ENCODE measurements at places on chromosomes 1 and 21.
A peak's percentile ranks its signal among the peaks of the same experiment; 100 is the strongest.

GRCh38 chr1:205472737-205473441 is 17.0 kb upstream of the BLACAT1 start:
- DNase-seq = no peak

- peak; percentile 67 for DNase-seq
Measured at GRCh38 chr1:14996133-14997050, 157.2 kb upstream of the TMEM51 start.

- no peak for DNase-seq
Measured at GRCh38 chr1:116920211-116920610, 10.5 kb downstream of the PTGFRN start.

GRCh38 chr1:67339623-67340343 is 32.1 kb downstream of the IL12RB2 start:
- DNase-seq = no peak

GRCh38 chr1:234718496-234719453 is 108.8 kb upstream of the IRF2BP2 start:
- no peak for DNase-seq

DNA sequence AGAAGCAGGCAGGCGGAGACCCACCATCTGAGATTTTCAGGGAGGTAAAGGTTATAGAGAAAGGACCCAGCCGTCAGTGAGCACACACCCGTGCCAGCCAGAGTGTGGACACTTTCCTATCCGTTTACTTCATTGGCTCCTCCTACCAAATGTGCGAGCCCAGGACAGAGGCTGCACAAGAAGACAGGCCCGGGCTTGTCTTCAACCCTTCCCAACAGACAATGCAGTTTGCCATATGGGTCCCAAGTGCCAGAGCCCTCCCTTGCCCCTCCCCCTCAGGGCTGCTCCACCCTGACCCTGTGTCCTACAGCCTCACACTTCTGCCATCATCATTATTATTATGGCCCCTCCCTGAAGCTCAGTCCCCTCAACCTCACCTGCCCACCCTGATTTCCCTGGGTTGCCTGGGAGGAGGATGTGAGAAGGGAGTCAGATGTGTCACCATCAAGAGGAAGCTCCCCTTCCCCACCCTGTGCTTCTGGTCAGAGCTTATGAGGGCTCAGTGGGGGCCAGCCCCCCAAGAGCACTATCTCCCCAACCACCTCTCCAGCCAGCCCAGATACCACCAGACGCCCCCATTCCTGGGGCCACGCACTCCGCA is 9.4 kb downstream of the LAPTM5 start:
- no peak for DNase-seq

GRCh38 chr1:20728371-20729154 is 3.9 kb downstream of the SH2D5 start:
- DNase-seq = no peak

DNA sequence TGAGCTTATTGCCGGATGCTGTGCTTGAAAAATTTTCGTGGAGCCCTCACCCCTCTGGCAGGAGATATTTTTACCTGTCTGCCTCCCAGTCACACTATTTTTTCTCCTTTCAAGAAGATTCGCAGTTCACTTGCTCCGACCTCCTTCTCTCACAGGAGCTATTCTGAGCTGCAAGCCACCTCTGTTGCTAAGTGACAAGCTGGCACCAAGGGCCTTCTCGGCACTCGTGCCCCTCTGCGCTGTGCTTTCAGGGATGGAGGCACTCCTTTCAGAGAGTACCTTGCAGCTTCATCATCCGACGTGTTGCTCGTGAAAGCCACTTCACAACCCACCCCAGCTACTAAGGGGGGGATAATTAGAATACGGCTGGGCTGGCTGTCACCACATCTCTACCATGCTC is 11.6 kb downstream of the SLC6A17 start:
- DNase-seq = no peak

GRCh38 chr21:30642564-30642963 is at the start of gene KRTAP20-3:
Gene KRTAP20-3 (plus strand): TSS chr21:30642864.
- DNase-seq = no peak

- DNase-seq = no peak
Measured at GRCh38 chr1:155170806-155171205, 2.3 kb downstream of the KRTCAP2 start.

GRCh38 chr1:107748531-107748930 is 216.4 kb downstream of the VAV3 start:
- no peak for DNase-seq

DNA sequence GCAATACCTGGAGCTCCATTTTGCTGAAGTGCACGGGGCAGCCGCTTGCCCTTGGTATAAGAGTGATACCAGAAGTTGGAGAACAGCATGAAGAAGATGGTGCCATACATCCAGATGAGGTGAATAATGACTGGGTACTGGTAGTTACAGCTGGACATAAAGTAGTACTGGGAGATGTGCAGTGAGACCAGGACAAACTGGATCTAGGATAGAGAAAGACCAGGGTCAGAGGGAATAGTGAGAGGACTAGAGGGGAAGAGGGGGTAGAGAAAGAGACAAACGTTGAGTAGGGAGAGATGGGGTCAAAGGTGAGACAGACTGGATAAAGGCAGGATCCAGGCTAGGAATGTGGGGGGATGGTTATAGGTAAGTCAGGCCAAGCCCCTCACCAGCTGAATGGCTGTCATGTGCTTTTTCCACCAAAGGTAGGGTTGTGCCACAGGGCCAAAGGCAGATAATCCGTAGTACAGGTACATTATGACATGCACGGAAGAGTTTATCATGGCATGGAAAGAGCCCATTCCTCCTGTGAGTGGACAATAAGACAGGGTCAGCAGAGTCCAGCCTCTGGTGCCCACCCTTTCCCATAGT is 3.8 kb downstream of the ELOVL1 start:
- no peak for DNase-seq

DNA sequence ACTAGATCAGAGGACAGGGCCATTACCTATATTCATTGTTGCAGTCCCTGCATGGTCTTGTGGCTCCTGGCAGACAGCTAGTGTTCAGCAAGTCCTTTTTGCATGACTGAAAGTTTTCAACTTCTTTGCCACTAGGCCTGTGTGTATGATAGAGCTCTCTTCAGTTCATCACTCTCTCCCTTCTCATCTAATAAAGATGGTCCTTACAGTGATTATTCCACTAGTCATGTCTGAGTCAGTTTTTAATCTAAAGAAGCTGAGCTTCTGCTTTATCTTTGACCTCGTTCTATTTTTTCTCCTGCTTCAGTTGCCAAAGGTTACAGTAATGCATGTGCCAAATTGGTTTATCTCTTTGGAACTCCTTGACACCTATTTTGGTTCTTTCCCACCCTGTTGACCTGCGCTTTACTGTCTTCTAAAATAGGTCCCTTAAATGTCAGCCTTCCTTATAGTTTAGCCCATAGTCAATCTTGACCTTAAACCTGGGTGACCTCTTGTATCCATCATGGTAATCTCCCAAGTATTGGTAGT is 6.4 kb downstream of the CXADR start:
- no peak for DNase-seq

- DNase-seq = peak; percentile 2
Measured at GRCh38 chr1:186325239-186325638, 49.8 kb downstream of the TPR start.

GRCh38 chr21:24658926-24659325 is 948.4 kb downstream of the MRPL39 start:
- DNase-seq = no peak

GRCh38 chr1:39441797-39442196 is 49.6 kb upstream of the BMP8A start:
- DNase-seq = no peak

DNA sequence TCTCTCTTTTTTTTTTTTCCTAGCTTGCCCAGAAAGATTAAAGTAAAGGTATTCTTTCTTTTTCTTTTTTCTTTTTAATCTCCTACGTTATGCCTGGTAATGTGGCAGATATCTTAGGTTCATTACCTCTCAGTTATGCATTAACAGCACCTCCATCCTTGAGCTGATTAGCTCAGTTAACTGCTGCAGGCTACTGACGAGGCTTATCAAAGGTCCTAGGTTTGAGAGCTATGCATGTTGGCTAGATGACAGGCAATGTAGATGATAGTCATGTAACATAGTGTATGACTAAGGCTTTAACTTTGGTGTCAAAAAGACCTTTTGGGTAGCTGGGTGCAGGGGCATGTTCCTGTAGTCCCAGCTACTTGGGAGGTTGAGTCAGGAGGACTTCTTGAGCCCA is 53.7 kb upstream of the CACYBP start:
- DNase-seq = no peak

DNA sequence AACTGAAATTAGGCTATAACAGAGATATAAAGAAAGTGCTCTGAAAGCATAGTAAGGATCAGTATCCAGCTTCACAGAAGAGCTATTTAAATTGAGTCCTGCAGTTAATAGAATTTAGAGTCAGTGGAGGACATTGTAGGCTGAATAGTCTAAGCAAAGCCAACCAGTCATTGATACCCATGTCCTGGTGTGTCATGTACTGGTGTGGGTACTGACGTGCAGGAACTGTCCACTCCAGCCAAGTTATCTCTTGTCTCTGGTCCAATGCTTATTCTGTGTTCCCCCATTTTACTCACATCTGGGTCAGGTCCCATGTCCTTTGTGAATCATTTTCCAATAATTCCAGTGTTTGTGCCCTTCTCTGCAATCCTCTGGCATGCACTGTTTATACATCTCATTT is 90.0 kb downstream of the MACF1 start:
- no peak for DNase-seq
